ENCODE measurements at places on chromosomes 4 and X.

DNA sequence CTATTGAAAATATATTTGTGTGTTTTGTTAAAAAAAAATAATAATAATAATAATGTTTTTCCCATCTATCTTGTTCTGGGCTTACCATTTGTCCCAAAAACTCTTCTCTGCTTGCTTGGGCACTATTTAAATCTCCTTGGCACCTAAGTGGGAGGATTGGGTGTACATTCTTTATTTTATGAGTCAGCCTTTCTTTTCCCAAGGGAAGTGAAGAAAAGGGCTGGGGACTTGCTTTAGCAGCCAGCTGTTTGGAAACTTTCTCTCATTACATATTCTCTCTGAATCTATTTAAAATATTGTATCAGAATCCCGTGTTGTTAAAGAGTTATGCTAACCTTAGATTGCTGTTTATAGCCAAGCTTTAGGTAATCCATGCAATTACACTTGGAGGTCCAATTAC lies 2332.4 kb downstream of the ARAP2 start:
- DNase-seq, result no peak

GRCh38 chrX:40734971-40735324 lies 394 bp downstream of the MED14 start:
- DNase-seq, result no peak

GRCh38 chr4:79820427-79820826 lies 252.6 kb downstream of the ANTXR2 start:
- DNase-seq, result no peak

DNA sequence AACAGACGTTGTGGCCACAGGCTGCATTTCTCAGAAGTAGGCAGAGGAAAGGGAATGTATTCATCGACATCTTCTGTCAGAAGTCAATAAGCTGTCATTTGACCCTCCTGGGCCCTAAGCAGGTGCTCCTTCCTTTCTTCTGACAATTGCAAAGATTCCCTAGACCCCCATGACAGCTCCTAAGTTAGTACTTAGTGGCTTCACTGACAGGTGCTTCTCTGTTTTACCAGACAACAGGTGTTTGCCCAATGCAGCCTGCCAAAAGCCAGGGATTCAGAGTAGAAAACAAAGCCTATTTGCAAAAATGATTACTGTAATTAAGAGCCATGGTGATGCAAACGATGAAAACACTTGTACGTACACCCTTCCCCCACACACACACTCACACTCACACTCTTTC lies 7.5 kb upstream of the FGF5 start:
- DNase-seq, result no peak

- DNase-seq, result no peak
Observed at GRCh38 chrX:69179380-69179911, 14.2 kb upstream of the PJA1 start.

GRCh38 chr4:20298986-20299385 lies 47.3 kb downstream of the SLIT2 start:
- no peak for DNase-seq
